ENCODE measurements at places on chromosomes 3 and 15. TPM values are rescaled to one million over a fixed set of nuclear protein-coding genes. Genes with fewer than 3 reads are reported as not detected.

Gene SNRPA1
- 56.5 TPM for total RNA-seq

Gene XXYLT1
- 11.4 TPM for total RNA-seq

Gene ALCAM
- 78.7 TPM for total RNA-seq

Gene ATP11B
- 46.7 TPM for total RNA-seq

Gene TTC23
- total RNA-seq, result 8.4 TPM

Gene TMIE
- 7.2 TPM for total RNA-seq

Gene CNTN3
- total RNA-seq, result 33.1 TPM
